ENCODE measurements at places on chromosomes 4 and X.

DNA sequence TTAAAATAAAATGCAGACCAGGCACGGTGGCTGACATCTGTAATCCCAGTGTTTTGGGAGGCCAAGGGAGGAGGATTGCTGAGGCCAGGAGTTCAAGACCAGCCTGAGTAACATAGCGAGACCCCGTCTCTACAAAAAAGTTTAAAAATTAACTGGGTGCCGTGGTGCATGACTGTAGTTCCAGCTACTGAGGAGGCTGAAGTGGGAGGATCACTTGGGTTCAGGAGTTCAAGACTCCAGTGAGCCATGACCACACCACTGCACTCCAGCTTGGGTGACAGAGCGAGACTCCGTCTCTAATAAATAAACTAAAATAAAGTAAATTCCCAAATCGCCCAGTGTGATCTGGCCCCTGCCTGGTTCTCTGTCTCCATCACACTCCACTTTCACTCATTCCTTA is 43.7 kb downstream of the TENM3 start:
- no peak for DNase-seq

DNA sequence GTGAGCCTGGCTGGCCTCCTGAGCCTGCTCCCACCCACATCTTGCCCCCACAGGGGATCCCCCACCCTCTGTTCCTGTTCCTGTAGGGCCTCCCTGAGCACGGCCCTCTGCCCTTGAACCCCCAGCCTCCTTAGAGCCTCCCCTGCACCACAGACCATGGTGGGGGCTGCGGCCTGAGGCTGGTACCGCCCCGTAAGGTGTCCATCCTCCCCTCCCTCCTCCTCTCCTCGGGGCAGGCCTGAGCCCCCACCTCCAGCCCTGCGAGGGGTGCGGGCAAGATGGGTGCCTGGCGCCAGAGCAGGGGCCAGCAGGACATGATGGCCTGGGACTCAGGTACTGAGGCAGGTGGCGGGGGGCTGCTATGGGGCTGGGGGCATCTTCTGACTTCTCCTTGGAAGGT is 28.4 kb upstream of the FGFR3 start:
- DNase-seq, result no peak

DNA sequence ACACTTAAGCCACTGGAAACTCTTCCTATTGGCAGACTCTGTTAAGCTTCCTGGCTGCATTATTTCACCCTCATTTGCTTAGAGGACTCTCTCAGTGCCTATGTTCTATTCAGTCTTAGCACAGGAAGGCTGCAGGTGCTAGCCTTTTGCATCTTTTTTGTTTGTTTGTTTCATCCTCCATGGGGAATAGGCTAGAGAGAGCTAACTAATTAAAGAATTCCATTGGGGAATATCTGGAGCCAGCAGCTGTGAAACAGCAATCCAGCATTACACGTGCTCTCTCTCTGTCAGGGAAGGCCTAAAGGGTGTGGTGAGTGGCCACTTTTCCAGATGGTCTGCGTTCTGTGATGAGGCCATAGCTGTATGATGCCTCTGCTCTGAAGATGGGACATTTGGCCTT is 633.6 kb downstream of the SPRY1 start:
- DNase-seq, result no peak

GRCh38 chrX:122945328-122945727 is 238.8 kb upstream of the GRIA3 start:
- no peak for DNase-seq

DNA sequence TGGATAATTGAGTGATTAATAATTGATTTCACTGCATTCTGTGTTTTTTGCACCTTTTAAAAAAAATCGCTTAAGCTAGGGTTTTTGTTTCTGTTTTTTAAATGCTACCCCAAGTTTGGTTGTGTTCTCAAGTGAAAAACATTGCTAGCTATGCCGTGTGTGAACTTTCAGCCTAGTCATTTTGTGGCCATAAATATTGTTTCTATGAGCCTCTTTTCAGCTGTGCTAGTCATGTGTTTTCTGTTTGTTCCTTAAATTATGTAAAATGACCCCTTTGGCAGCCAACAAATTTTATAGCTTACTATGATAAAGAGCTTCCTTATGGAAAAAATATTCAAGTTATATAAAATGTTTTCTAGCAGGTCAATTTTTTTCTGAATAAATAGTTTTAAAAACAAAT is 59.1 kb downstream of the GALNT7 start:
- DNase-seq, result no peak

GRCh38 chr4:152109531-152110509 is 349.0 kb upstream of the GATB start:
- no peak for DNase-seq

DNA sequence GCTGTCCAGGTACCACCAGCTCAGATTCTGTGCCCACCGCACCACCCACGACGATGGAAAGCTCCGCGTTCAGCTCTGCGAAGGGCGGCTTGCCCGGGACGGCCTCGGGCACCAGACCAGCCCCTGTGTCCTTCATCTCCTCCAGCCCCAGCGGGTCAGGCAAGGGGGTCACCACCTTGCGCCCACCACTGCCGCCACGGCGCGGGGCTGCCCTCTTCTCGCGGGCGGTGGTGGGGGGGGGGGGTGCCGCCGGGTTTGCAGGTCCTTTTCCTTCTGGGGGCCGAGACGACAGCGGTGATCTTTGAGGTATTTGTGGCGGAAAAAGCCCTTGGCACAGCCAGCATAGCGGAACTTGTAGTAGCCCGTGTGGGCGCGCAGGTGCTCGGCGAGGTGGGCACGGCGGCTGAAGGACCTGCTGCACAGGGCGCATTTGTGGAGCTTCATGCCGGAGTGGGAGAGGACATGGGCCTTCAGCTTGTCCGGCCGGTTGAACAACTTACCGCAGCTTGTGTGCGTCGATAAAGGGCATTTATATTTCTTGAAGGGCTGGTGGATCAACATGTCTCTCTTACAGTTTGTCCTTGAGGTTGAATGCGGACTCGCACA is 50.9 kb downstream of the CFAP299 start:
- DNase-seq, result no peak

GRCh38 chrX:29419774-29420553 is 795.4 kb upstream of the MAGEB2 start:
- DNase-seq, result no peak

DNA sequence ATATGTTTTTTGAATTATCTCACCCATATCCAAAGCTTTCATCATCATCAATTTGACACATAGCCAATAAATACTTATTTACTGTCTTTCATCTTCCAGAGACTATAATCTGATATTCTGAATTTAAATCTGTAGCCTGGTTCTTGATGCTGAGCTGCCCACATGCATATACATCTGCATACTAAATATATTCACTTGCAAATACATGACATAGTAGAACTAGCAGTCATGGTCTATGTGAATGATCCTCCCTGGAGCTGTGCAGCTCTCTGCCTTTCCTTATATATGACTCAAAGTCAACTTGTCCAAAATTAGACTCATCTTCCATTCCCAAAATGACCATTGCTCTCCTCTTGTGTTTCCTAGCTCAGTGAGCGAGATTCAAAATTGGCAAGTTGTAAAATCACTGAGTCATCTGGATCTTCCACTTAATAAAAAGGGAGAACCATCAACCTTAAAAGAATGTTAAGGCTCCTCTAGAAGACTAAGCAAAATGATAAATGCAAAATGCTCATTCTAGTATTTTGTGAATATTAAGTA is 448.2 kb downstream of the PPARGC1A start:
- no peak for DNase-seq

GRCh38 chr4:168383510-168383909 is 65.0 kb upstream of the DDX60 start:
- no peak for DNase-seq

DNA sequence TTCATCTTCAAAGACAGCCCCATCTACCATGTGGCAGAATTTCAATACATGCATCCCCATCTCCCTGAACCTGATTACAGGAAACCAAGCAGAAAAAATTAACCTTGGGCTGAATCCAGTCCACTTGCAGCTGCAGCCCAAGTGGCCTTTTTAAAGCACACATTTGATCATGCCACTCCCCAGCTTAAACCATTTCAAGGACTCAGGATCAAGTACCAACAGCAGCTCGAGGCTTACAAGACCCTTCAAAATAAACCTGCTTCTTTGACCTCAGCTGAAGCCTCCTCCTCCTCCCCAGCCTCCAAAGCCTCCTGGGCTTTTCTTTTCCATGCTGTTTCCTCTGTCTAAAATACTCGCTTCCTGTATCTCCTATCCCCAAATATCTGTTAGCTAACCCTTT is 50.7 kb upstream of the KIT start:
- DNase-seq, result no peak

GRCh38 chr4:11730545-11730944 is 301.9 kb upstream of the HS3ST1 start:
- DNase-seq, result no peak

DNA sequence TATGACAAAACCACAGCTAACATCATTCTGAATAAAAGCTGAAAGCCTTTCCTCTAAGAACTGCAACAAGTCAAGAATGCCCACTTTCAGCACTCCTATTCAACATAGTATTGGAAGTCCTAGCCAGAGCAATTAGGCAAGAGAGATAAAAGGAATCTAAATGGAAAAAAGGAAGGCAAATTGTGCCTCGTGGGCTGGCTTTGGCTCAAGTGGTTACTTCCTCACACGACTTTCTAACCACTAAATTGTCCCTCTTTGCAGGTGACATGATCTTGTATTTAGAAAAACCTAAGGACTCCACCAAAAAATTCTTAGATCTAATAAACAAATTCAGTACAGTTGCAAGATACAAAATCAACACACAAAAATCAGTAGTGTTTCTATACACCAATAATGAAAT is 57.2 kb downstream of the SCML2 start:
- no peak for DNase-seq

DNA sequence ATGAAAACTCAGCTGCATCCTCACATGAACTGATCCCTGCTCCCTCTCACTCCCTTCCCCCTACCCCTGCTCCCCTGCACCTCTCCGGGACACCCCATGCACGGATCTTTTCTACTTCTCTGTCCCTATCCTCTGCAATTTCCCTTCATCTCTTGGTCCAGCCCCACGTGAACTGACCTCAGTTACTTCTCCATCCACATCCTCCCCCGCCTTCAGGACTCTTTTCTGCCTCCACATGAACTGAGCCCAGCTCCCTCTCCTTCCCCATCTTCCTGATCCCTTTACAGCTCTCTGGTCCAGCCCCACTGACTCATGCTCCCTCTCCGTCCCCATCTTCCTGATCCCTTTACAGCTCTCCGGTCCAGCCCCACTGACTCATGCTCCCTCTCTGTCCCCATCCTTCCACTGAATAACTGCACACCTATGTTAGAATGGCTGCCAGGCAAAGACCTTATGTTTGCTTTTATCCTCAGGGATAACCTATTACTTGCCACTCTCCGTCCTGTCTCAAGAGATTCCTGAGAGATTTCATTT is 5.6 kb downstream of the CETN2 start:
- no peak for DNase-seq

DNA sequence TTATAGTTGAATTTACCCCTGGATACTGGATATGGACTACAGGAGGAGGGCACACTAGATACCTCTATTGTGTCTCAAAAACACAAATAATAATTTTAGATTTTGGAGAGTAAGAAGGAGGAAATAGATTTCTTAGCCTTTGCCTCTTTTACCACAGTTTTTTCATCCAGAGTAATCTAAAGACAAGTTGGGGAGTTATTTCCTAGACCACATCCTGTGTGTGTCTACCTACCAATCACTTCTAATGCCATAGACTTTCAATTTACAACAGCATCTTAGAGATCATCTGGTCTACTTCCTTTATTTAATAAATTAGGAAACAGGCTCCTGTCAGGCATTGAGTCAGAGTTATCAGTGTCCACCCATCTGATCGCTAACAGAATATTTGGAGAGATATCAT is 191.5 kb downstream of the EDA start:
- DNase-seq, result no peak

GRCh38 chr4:87227751-87228151 is 7.3 kb upstream of the KLHL8 start:
- DNase-seq, result no peak

DNA sequence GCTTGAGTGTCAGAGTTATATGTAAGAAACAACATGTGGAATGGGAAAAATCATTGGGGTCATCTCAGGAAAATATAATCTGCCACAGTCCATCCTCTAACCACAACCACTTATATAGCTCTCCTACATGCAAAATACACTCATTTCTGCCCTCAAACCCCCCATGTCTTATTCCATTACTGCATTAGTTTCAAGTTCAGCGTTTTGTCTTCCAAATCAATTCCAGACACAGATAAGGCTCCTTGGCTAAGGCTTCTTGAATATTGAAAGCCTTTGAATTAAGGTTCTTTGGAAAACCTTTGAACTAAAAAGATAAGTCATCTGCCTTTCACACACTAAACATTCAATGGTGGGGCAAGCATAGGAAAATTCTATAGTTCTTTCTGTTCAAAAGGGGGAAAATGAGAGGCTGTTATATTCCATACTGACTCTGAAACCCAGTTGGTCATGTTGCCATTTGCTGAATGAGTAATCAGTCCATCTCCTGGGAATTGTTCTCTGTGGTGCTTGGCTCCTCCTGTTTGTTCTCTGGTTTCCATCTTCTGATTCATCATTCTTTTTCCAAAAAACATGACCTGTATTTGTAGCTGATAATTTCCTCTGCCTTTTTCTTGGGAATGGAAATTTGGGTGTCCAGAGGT is 218.7 kb downstream of the BMPR1B start:
- DNase-seq, result no peak

- no peak for DNase-seq
Observed at GRCh38 chrX:43882294-43882681, at the start of gene MAOB. Gene MAOB, minus strand, starts transcription at chrX:43882450. Its CDS starts 151 bp downstream, at chrX:43882299.

DNA sequence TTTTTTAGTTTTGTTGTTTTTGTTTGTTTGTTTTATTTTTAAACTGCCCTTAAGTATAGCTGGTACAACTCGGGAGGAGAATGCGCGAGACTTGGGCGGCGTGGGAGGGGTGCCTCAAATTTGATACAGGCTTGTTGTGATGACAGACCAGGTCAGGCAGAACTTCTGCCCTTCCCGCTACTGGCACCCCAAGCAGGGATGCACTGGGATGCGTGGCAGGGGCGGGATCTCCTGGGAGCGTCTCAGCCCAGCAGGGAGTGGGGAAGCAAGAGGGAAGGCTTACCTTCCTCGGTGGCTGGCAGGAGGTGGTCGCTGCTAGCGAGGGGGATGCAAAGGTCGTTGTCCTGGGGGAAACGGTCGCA is 851 bp downstream of the SFRP2 start:
- DNase-seq, result no peak

DNA sequence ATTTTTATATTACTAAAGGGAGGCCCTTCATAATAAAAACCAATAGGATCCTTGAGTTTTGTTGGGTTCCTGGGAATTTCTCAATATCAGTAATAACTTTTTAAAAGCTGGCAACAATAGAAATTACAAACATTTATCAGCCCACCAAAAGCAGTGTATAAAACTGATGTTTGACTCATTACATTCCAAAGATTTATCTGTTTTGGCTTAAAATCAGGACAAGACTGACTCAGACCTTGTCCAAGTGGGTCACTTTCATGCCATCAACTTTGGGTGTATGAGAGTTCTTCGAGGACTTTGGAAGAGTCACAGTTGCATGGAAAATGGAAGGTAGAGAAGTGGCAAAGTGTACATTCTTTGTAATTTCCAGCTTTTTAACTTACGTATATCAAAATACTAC is 102.8 kb downstream of the FRMPD4 start:
- no peak for DNase-seq

GRCh38 chr4:88659890-88660208 is 37.8 kb downstream of the NAP1L5 start:
- no peak for DNase-seq

- no peak for DNase-seq
Observed at GRCh38 chrX:14309431-14309830, 219.9 kb upstream of the GLRA2 start.

Measured in NK-92 treated with Interleukin-12 subunit alpha and Interleukin-12 subunit beta, amount 100 ng/mL, for 24 hours (cell line).